ENCODE measurements at places on chromosomes 6 and 20.

DNA sequence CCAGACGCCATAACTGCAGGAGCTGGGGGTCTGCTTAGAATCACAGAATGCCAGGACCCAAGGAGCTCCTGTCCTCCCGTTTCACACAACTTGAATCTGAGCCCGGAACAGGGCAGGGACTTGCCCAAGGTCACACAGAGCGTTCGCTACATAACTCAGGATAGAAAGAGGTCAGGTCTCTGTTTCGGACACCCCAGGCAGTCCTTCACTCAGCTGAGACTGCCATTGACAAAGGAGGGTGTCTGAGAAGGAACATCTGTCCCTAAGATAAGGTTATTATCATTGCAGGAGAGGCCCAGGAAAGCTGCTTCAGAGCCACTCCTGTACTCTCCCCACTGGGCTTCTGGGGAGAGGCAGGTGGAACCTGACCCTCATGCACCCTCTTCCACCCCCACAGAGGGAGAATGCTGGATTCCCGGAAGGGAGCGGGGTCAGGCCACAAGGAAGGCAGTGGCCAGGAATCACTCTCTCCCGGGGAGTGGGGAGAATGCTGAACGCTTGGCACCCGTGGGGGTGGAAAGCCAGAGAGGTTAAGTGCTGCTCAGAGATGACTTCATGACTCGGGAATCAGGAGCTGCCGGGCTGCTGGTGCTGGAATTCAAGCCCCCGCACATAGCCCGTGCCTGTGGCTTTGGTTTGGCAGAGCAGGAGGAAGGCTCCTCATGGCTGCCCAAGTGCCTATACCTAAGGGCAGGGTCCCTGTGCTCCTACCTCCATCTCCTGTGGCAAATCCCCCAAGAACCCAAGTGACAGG lies 10.7 kb downstream of the SDC4 start:
- no peak for DNase-seq

GRCh38 chr6:134245041-134245440 lies 72.9 kb downstream of the SGK1 start:
- DNase-seq: no peak

- no peak for DNase-seq
Observed at GRCh38 chr6:2938632-2939083, 32.7 kb downstream of the SERPINB6 start.

DNA sequence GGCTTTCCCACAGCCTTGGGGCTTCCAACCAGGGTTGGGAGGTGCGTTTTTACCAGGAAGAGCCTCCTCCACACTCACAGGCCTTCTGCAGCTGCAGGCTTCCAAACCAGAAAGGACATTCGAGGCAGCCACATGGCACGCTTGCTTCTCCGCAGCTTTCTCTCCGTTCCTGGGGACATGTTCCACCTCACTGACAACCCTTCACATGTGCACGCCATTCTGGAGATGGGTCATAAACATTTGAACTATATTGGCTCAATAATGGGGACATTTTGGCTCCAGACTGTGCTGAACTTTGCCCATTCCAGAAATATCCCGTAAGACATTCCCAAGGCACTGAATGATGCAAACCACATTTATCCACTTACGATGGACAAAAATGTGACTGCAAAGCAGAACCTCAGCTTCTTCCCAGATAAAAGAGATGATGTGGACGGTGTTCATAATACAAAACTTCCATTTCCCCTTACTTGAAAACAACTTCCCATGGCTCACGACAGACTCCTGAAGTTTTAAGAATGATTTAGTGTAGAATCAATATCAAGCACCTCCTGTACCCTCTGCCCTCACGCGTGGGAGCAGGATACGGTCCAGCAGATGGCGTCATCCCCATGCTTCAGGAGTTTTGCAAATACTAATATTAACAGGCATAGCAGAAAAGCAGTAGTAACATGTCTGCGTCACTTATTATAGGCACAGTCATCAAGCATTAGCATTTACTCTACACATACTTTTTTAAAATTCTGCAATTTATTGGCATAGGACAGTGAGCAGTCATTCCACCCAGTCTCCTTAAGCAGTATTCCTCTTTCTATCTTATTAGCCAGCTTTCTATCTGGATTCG lies 25.4 kb upstream of the FOXF2 start:
- peak; percentile 65 for DNase-seq

DNA sequence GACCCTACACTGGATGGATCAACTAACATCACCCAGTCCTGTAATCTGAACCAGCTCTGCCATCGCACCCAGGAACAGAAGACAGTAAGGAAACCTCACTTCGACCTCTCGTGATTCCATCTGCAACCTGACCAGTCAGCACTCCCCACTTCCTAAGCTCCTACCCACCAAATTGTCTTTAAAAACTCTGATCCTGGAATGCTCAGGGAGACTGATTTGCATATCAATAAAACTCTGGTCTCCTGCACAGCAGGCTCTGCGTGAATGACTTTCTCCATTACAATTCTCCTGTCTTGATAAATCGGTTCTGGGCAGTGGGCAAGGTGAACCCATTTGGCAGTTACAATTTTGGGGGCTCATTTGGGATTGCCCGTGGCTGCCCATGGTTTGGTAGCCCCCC lies 18.3 kb upstream of the AGPAT4 start:
- no peak for DNase-seq

DNA sequence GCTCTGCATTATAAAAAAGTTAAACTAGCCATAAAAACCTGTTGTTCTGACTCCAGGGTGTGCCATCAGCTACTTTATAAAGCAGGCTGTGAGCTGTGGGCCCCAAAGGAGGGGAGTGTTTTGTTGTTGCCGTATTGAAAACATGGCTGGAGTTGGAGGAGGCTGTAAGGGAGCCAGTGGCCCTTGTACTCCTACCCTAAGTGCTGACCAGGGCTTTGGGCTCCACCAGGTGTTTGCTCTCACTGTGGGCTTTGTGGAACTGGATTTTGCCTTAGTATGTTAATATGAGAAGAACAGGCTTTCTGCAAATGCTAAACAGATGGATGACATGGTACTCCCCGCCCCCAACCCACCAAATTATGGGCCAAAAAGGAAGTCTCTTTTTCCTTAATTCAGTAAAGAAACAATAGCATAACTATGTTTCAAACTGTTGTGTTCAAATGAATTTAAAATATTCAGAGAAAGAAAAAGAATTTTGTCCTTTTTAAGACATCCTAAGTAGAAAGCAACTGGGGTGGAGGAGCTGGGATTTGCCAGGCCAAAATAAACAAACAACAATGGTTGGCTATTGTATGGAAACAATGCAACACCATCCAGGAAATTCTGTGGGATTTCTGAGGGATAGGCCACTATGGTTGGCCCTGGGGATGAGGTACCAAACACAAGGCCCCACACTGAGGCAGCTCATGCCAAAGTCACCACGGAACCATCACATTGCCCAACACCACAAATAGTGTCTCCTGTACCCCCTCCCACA lies 63.3 kb downstream of the PLCG1 start:
- no peak for DNase-seq

DNA sequence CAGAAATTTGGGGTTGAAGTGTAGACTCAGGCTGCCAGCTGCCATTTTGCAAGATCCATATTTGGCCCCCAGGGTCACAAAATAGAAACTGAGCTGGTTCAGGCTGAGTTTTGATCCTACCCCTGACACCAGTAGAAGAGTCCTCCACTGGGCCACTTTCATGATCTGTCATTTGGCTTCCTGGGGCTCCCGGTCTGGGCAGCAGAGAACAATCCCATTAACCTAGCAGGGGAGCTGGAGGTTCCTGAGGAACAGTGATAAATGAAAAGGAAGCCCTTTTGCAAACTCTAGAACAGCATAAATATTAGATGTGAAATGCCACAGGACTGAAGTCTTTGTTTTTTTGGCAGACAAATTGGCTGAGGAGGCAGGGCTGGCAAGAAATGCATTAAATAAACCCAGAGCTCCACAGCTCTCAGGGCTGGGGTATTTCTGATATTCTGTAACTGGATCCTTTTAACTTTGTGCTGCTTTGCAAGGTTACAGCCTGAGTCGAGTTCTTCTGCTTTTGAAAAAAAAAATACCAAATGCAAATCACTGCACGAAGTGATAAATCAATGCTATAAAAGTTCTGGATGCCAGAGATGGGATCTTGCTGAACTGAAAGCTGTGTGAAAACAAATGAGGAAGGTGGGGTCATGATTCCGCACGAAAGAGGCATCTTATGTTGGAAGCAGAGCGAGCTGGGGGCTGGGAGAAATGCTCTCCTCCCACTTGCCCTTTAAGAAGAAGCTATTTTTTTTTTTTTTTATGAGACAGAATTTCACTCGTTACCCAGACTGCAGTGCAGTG lies 64.4 kb downstream of the SULF2 start:
- DNase-seq: no peak

DNA sequence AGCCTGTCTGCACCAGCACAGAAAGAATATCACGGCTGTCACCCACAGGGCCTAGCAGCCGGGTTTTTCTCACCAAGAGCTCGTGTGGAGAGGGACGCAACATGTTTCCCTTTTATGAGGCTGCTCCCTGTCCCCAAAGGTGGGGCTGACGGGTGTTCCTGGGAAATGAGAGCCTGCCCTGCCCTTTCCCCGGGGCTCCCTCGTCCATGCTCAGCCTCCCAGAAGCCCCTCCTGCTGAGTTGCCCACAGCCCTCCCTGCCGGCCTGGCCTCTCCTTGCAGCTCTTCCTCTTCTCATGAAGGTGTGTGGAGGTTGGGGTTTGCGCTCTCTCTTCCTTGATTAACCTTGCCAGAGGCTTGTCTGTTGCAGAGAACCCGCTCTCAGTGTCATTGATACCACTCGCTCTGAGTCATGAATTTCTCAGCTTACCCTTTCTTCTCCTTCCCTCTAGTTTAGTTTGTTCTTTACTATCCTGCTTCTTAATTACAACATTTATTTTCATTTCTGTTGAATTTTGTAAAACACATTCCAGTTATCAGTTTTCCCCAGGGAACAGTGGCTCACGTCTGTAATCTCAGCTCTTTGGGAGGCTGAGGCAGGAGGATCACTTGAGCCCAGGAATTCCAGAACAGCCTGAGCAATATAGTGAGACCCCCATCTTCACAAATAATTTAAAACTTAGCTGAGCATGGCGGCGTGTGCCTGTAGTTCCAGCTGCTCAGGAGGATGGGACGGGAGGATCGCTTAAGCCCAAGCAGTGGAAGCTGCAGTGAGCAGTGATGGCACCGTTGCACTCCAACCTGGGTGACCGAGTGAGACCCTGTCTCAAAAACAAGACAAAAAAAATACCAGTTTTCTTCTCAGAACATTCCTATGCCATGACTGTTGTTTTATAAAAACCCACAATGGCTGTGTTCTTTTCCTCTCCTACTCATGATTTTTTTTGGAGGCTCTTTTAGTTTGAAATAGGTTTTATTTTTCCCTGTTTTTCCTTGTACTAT lies 103.8 kb downstream of the TMEM242 start:
- DNase-seq: no peak

DNA sequence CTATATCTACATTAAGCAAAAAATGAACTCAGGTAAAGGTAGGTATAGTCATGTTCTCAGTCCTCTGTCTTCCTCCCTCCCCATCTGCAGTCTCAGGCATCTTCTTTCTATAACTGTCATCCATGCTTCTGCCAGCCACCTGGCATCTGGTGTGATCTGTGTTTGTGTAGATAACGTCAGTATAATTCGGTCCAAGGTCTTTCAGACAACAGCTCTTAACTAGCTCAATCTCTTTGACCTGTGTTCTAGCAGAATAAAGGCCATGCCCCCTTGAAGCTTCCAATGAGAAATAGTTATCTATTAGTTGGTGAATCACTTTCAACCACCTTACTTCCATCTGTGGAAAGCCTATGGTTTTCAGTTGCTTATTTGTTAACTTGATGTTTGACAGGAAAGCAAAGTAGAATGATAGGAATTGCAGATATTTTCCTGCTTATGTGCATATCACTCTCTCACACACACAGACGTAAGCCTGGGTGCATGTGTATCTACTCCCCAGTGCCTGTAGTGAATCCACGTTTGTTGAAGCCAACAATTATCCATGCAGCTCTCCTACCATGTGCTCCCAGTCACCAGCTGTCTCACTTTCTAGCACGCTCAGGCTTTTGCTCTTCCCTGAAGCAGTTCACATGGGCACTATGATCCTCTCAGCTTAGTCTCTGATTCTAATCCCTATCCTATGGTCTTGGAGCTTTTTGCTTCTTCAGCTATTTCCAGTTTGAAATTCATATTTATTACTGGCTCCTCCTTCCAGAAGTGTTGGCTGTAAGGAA lies 433.7 kb upstream of the MANEA start:
- no peak for DNase-seq

GRCh38 chr6:112321322-112321721 lies 25.8 kb upstream of the RFPL4B start:
- DNase-seq: no peak

GRCh38 chr6:2434116-2434515 lies 188.7 kb upstream of the GMDS start:
- no peak for DNase-seq

DNA sequence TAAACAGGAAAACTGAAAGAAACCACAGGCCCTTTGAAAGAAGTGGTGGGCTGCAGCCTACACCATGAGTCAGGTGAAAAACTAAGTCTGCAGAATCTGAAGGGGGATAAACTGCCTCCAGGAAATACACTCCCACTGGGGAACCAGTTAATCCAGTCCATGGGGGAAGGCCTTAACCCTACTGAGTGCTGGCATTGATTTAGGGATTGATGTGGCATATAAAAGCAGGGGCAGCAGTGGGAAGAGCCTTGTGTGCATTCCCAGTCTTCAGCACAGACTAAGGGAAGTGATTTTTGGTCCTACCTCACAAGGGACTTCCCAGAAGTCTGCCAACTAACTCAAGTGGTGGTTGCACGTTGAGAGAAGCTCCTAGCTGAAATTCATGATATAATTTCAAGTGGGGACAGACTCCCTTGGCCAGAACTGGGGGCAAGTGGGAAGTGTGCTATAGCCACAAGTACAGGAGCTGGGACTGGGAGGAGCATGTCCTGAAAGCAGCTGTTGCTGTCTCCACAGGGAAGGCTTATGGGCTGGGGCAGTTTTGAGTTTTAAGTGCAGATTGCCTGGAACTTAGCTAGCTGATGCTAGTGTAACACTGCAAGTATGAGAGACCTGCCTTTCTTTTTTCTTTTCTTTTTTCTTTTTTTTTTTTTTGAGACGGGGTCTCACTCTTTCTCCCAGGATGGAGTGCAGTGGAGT lies 31.2 kb downstream of the CITED2 start:
- no peak for DNase-seq

DNA sequence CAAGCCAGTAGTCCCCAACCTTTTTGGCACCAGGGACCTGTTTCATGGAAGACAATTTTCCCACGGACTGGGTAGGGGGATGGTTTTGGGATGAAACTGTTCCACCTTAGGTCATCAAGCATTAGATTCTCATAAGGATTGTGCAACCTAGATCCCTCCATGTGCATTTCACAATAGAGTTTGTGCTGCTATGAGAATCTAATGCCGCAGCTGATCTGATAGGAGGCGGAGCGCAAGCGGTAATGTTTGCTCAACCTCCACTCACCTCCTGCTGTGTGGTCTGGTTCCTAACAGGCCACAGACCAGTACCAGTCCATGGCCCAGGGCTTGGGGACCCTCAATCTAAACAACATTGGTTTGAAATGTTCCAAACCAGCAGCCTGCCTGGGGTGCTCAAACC lies 137.0 kb upstream of the STXBP5 start:
- DNase-seq: no peak
